ENCODE measurements at places on chromosomes 1 and 21.

- DNase-seq: no peak
Observed at GRCh38 chr1:247452447-247453039, 5.4 kb downstream of the OR2B11 start.

DNA sequence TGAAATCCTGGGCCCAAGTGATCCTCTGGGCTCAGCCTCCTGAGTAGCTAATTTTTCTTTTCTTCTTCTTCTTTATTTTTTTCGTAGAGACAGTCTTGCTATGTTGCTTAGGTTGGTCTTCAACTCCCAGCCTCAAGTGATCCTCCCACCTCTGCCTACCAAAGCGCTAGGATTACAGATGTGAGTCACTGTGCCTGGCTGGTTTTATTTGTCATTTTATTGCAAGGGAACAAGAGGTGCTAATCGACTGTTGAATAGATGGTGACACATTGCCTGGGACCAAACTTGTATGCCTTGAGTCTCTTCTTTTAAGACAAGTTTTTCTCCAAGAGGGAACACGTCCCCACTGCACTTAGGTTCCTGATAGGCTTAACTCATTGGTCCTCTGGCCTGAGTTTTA lies 20.0 kb upstream of the KLHDC8A start:
- DNase-seq: no peak

- DNase-seq: no peak
Observed at GRCh38 chr1:103230061-103230460, 121.7 kb upstream of the COL11A1 start.

DNA sequence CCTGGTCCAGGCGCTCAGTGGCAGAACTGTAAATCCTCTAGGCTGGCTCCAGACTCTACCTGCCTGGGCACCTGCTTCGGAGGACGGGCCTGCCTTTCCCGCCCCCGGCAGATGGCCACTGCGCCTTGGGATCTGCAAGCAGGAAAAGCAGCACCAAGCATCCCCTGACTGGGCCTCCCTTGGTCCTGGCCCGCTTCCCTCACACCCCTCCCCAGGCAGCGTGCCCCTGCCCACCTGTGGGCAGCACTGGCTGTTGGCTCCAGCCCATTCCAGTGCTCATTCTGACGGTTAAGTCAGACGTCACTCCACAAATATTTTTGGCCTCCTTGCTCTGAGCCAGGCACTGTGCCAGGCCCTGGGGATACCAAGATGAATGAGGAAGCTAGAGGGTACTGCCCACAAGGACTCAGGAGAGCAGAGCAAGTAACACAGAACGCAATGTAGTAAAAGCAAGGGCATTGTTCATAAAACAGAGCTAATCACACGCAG lies 22.0 kb upstream of the BLACAT1 start:
- no peak for DNase-seq

Measured in stimulated activated naive CD8-positive, alpha-beta T cell treated with anti-CD3 and anti-CD28 coated beads, Interleukin-15, Interleukin-2, amounts not matched to agents 100 U/mL and 50 U/mL, for 24 hours (primary cell).